BJ (cell line): ENCODE measurements at places on chromosomes 16 and 17.

GRCh38 chr17:55303701-55304145 is 39.0 kb downstream of the HLF start:
- no peak for DNase-seq

- DNase-seq: no peak
These were observed 49.1 kb upstream of the PMFBP1 start for GRCh38 chr16:72220875-72221629.

DNA sequence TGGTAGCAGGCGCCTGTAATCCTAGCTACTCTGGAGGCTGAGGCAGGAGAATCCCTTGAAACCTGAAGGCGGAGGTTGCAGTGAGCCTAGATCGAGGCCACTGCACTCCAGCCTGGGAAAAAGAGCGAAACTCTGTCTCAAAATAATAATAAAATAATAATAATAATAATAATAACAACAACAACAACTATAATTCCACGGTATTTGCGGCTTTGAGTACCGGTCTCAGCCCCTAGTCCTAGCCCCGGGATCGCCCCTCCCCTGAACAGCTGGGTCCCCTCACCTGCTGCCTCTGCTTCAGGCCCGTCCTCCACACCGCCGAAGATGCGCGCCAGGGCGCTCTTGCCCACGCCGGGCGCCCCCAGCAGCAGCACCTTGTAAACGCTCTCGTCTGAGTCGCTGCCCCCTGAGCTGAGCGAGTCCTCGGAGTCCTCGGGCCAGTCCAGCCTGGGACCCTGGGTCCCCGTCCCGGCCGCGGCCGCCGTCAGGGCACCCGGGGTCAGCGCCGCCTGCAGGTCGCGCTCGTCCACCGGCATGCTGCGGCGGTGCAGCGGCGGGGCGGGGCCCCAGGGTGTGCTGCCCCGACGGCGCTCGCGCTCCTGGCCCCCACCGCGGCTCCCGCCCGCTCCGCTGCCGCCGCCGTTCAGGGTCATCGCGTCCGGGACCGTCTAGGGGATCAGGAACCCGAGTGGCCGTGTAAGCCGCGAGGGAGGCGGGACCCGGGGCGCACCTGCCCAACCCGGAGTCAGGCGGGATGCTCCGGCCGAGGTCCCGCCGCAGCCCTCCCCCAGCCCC is 611 bp downstream of the RRAD start:
- no peak for DNase-seq

- DNase-seq: no peak
These were observed 1.6 kb downstream of the BAHCC1 start for GRCh38 chr17:81396722-81397313.

- DNase-seq: no peak
These were observed 596 bp downstream of the MSL1 start for GRCh38 chr17:40122136-40122998.

- DNase-seq: no peak
These were observed 177.7 kb upstream of the SALL1 start for GRCh38 chr16:51328733-51329132.

- no peak for DNase-seq
These were observed 7.2 kb upstream of the USP10 start for GRCh38 chr16:84692451-84693214.

DNA sequence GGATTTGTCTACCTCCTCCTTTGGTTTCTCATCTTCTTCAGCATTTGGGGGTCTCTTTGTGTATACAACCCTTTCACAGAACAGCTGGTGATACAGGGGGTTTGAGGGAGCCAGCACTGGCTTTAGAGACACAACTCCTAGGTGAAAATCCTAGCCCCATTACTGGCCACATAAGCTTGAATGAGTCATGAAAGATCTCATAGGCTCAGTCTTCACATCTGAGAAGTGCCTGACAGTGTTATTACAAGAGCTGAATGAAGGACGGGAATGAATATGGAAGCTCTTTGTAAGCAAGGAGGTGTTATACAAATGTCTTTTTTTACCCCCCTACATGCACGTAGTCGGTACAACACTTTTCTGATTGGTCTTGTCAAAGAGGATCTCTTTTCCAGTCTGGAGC is 1.7 kb upstream of the B4GALNT2 start:
- no peak for DNase-seq

- no peak for DNase-seq
These were observed 437.6 kb downstream of the MAF start for GRCh38 chr16:79162977-79163376.

DNA sequence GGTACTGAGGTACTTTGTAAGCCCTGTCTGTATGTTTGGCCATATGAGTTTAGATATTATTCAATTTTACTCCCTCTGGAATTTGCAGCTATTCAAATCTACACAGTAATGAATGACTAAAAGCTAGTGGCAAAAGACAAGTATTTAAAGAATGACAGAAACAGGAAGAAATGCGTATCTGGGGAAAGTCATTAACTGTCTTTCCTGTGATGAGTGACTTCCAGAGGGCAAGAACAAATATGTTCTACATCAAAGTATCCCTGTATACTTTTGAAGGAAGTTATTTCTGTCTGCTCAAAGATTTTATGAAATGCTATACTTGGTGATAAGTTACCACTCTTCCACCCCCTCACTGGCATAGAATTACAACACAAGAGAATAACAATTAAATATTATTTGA is 489.3 kb upstream of the SOX9 start:
- no peak for DNase-seq

GRCh38 chr16:78196502-78196901 is 97.0 kb downstream of the WWOX start:
- DNase-seq: no peak

- DNase-seq: no peak
These were observed 222.3 kb downstream of the GSG1L start for GRCh38 chr16:27841061-27841801.

GRCh38 chr16:12170103-12171040 is 193.8 kb downstream of the SNX29 start:
- DNase-seq: peak; percentile 57

- no peak for DNase-seq
These were observed 5.5 kb downstream of the CYLD start for GRCh38 chr16:50747207-50747956.

- DNase-seq: no peak
These were observed 37.8 kb upstream of the BCAR1 start for GRCh38 chr16:75289189-75289588.

DNA sequence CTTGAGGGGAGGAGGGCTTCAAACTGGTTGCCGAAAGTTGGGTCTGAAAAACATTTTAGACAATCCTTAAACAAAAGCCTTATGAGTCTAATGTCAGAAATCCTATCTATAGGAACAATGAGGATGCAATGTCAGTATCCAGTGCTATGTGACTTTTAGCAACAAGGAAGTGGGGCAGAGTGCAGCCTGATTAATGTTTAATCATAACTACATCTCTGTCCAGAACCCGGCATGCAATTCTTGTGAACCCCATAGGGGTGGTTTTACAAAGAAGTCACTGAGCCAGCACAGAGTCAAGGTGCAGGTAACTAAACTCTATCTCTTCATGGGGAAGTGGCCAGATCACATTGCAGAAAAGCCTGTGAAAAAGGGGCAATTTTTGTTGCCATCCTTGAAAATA is 267.5 kb downstream of the HS3ST4 start:
- no peak for DNase-seq

DNA sequence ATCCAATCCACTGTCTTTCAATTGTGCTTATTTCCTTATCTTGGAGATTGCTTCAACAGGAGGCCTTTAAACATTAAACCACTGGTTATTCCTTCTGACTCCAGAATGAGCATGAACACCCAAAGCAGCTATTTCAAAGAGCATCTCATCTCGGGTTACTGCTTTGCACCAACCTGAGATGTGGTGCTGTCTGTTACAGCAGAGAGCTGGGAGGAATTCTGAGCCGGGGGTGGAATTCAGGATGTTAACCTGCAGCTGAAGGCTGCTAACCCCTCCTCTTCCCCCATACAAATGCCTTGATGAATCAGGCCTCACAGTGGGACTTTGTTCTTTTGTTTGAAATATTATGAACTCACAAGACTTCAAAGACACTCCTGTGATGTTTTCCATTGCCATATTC is 113.1 kb downstream of the SHISA9 start:
- no peak for DNase-seq

GRCh38 chr16:85173146-85173980 is 61.1 kb upstream of the CIBAR2 start:
- no peak for DNase-seq

DNA sequence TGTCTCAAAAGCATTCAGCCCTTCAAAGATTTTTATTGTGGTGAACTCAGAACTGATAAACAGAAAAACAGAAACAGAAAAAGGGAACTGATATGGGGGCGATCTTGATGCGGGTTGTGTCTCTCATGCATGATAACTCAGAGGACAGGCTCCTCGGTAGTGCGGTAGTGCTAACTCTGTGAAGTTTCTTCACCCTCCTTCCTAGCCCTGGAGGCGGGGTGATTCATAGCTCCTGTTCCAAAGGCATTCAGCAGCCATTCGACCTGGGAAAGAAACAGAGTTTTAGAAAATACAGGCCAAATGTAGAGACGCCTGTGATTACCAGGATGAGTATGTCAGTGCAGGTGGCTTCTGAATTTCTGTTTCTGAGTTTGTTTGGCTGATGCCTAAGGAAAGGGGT is 5.5 kb upstream of the MAF start:
- no peak for DNase-seq

DNA sequence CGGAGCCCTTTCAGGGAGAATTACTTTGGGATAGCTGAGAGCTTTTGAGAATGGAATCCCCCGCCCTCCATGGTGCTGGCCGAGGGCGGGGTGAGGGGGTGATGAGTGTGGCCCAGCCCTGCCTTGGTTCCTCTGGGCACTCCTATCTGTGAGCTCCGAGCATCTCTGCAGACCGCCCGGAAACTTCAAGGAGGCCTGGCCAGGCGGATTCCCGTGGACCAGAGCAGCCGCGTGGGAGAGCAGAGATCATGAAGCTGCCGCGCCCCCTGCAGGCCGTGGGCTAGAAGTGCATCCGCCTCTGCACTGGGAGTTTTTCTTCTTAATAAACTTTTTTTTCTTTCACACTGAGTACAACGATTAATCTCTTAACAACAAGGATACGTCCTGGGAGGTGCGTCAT is 392.9 kb upstream of the EEF2KMT start:
- DNase-seq: no peak

- DNase-seq: no peak
These were observed 2.3 kb downstream of the LIMD2 start for GRCh38 chr17:63697341-63698286.

DNA sequence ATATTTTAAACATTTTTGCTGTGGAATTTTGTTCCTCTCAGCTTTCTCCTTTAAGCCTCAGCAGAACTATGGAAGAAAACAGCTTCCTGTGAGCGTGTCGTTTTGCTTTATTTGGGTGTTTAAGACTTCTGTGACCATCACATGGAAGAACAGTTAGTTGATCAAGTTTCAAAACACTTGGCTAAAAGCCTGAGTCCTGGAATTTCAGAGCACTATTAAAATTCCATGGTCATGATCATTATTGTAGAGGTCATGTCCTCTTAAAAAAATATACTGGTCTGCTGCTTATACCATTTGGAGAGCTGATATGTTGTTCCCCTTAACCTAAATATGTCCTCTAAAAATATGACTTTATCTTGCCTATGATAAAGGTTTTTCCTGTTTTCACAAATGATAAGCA is 12.6 kb upstream of the CDR2 start:
- DNase-seq: peak; percentile 95

- DNase-seq: no peak
These were observed 10.5 kb downstream of the PER1 start for GRCh38 chr17:8141741-8142140.

- DNase-seq: no peak
These were observed 59.1 kb downstream of the WSB1 start for GRCh38 chr17:27353033-27353460.

GRCh38 chr17:69404399-69404798 is 10.1 kb upstream of the MAP2K6 start:
- peak; percentile 67 for DNase-seq

- no peak for DNase-seq
These were observed 26.1 kb upstream of the JPT2 start for GRCh38 chr16:1651974-1652312.

- DNase-seq: no peak
These were observed 5.8 kb downstream of the CACNA1H start for GRCh38 chr16:1158456-1159324.

- DNase-seq: no peak
These were observed 39.5 kb upstream of the CDH13 start for GRCh38 chr16:82587289-82587688.

GRCh38 chr16:11133344-11133943 is 122.6 kb downstream of the SOCS1 start:
- DNase-seq: peak; percentile 80

GRCh38 chr17:45380046-45380765 is 52.5 kb downstream of the ARHGAP27 start:
- DNase-seq: no peak

DNA sequence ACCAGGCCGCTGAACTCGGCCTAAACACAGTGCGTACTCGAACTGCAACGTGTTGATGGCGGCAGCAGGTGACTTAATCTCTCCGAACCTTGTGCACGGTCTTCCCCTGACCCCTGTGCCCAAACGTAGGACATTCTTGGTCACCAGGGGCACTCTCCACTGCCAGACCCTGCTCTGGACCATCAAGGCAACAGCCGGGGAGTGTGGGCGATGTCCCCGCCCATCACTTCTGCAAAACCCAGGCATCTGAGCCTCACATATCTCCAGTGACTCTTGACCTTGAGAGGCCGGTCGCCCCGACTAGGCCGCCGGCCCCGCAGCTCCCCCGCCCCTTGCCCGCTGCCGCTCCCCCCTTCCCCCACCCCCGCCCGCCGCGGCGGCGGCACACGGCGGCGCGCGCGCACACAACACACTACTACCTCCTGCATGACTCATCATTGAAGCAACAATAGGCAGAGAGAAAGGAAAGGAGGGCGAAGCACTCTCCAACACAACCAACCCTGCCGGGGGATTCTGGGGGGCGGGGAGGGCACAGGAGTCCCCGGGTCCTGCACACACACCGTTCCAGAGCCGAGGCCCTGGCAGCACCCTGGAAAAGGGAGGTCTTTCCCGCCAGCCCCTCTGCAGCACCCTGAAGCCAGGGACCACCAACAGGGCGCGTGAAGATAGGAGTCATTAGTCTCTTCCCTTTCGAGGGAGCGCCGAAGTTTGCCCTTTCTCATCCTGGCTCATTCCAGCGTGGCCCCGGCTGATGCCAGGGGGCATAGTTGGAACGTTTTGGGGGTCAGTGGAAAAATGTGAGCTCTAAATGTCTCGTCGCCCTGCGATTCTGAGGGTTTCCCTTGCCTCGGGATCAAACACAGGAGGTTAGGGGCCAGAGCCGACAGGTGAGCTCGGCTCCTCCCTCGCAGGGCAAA is 1.9 kb downstream of the MNT start:
- DNase-seq: no peak

DNA sequence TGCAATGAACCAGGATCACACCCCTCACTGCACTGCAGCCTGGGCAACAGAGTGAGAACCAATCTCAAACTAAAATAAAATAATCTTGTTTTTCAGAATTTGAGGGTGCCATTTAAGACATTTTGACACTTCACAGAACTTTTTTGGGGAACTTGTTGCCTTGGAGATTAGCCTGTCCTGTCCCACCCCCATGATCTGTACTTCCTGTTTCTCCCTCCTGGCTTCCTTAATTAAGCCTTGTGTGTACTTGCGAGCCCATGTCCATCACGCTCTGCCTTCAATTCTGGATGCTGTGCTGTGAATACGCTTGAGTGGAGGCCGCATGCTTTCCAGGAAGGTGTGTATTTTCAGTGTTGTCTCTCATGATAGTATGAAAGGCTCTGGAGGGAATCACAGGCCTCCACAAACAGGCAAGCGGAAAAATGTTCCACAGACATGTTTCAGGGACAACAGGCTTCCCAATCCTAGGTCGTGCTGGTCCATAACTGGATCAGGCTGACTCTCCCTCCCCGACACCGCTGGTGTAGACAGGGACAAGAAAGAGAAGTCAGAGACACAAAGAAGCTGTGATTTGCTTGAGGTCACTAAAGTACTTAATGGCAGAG is 56.9 kb downstream of the NOS2 start:
- DNase-seq: no peak
